ENCODE measurements at places on chromosomes 16 and 17. TPM values are rescaled to one million over a fixed set of nuclear protein-coding genes. Genes with fewer than 3 reads are reported as not detected.

TBKBP1 gene
- 11.1 TPM for polyA plus RNA-seq

- DNase-seq, result no peak
Observed at GRCh38 chr17:34926661-34927060, 34.6 kb downstream of the CCT6B start.

KRTAP9-7 gene
- not detected for polyA plus RNA-seq

MYH1 gene
- 0.04 TPM for polyA plus RNA-seq

DNA sequence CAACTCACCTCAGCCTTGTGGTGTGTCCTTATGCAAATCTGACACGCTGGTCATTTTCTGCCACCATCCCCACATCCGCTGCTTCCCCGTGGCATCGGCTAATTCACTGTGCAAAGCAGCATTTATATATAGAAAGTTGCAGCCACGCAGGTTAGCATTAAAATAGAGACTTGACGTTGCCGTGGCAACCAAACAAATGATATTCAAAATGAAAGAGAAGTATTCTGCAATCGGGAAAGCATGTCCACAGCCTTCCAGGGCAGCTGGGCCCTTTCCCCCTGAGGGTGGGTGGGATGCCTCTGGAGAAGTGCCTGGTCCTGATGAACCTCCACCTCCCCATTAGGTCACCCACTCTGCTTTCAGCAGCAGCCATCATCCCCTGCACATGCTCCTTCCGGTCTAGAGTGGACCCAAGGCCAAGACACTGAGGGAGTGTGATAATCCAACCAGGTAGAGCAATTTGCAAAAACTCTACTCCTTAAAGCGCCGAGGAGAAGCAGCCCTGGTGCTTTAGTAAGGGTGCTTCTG, 138.7 kb downstream of the GAS7 start:
- DNase-seq, result no peak

- DNase-seq, result no peak
Observed at GRCh38 chr16:30372038-30372712, 1.9 kb upstream of the TBC1D10B start.

LRRC46 gene
- polyA plus RNA-seq, result 1.8 TPM

MFSD6L gene
- 3.3 TPM for polyA plus RNA-seq

DNA sequence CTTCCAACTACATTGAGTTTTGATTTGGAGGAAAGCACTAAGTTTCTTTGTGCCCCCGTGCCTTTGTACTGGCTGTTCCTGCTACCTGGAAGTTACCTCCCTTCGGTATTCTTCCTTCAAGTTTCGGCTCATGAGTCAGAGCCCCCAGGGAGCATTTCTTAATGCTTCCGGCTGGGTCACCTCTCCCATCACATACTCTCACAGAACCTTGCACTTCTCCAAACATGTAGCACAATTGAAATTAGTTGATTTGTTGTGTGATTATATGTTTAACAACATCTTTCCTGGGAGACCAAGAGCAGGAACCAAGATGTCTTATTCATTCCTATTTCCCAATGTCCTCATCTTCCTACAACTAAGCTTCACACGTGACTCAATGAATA, 158.6 kb upstream of the CDH5 start:
- DNase-seq, result no peak

GRCh38 chr17:50311112-50311460, 34.8 kb upstream of the XYLT2 start:
- DNase-seq, result no peak

DNA sequence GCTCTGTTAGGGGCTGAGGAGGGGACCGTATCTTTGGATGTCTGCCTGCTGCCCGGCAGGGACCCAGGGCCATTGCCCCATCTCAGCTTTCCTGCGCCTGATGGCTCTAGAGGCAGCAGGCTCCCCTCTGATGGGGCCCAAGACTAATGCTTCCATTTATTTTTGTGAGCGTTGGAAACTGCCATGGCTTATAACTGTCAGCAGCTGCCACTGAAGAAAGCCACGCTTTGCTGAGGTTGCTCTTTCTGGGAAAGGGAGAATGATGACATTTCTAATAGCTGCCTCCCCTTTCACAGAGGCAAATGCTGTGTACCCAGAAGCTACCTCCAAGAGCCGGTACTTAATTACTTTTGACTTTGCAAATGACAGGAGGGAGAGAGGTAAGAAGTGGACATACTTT, 103.8 kb downstream of the HAPSTR1 start:
- DNase-seq, result no peak

TP53TG3E gene
- not detected for polyA plus RNA-seq

IKZF3 gene
- 0.12 TPM for polyA plus RNA-seq

GRCh38 chr16:79074541-79074940, 526.0 kb downstream of the MAF start:
- no peak for DNase-seq

GAS7 gene
- polyA plus RNA-seq, result 1.9 TPM

KCTD19 gene
- polyA plus RNA-seq, result 0.70 TPM

DNA sequence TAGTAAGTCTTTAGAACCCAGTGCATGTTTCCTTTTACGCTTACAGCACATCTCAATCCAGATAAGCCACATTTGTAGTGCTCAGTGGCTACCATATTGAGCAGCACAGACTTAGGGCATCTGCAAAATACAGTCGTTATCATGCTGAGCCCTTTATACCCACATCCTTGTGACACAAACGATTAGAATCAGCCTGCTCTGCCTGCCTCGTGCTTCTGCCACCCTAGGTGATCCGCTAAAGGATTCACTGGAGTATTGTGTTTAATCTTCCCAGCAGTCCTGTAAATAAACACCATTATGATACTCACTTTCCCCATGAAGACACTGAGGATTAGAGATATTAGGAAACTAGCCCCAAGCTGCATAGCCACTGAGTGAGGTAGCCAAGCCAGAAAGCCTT, 51.3 kb upstream of the FA2H start:
- no peak for DNase-seq

GRCh38 chr17:39927929-39928857, 661 bp downstream of the LRRC3C start:
- peak; percentile 51 for DNase-seq

SLC12A3 gene
- 0.05 TPM for polyA plus RNA-seq

TAC4 gene
- not detected for polyA plus RNA-seq

SAT2 gene
- polyA plus RNA-seq, result 348 TPM

HOXB8 gene
- polyA plus RNA-seq, result 0.12 TPM

CDT1 gene
- polyA plus RNA-seq, result 0.30 TPM

KRTAP4-3 gene
- not detected for polyA plus RNA-seq

DNA sequence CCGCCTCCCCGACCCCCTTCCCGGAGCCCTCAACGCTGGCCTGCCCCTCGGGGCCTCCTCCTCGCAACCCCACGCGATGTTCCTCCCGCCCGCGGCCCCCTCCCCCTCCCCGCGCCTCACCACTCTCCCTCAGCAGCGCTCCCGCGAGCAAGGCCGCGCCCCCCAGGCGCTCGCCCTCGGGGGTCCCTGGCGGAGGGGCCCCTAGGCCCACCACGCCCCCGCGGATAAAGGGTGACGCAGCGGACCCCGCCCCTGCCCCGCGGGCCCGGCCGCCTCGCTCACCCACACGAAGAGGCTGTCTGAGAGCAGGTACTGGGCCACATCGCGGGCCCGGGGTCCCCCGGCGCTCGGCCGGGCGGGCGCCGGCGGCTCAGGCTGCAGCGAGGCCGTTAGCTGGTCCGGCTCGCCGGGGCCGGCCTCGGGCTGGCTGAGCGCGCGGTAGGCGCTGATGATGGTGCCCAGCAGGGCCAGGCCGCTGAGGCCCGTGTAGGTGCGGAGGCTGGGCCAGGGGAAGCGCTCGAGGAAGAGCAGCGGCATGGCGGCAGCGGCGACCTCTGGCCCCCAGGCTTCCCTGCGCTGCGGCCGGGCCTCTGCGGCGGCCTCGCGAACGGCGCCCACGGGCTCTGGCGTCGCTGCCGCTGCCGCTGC, 430 bp downstream of the AMFR start:
- peak; percentile 33 for DNase-seq

GRCh38 chr16:57607676-57608461, 20.6 kb upstream of the ADGRG1 start:
- DNase-seq, result no peak

ERN1 gene
- polyA plus RNA-seq, result 19.8 TPM

GRCh38 chr16:27495191-27495590, 54.5 kb downstream of the GTF3C1 start:
- DNase-seq, result no peak

CNTNAP1 gene
- polyA plus RNA-seq, result 8.1 TPM

GRCh38 chr16:85628265-85628556, 15.1 kb downstream of the GSE1 start:
- DNase-seq, result no peak

DNA sequence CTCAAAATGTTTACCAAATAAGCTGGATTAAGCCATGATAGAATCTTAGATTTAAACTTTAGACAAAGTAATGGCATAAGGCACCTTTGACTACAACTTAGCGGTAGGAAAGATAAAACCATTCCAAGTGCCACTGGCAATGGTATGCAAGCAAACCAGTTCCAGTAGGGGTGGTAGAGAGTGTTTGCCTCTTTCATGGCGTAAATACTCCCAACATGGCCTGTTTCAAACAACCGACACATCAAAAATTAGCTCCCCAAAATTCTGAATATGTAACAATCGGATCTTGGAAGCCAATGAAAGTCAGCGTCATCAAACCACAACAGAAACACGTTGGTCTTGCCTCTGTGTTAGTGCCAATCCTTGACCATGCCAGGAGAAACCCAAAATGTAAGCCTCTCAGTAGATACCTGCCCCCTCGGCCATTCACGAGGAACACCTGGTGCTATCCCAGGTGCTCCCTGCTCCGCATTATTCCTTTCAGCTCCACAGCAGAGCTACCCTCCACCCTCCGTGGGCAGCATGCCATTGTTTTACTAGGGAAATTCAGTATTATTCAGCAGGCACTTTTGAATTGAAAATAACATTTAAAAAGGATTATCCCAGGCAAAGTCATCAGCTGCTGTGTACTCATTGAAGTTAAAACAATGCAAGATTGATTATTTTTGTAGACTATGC, 307.8 kb upstream of the CDH11 start:
- DNase-seq, result no peak

DNA sequence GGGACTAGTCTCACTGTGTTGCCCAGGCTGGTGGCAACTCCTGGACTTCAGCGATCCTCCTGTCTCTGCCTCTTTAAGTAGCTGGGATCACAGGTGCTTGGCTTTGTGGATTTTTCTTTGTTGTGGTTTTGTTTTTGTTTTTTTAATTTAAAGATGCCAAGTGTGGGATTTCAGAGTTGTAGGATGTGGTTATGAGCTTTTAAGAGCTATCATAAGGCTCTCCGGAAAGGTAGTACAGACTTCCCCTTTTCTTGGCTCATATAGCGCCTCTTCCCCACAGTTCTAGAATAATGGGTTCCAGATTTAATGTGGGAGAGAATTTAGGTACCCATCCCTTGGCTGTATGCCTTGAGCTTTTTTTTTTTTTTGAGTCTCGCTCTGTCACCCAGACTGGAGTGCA, 17.1 kb downstream of the AKAP1 start:
- DNase-seq, result no peak

Data from pancreas (tissue), 10 donors.